Gastroesophageal sphincter (tissue), 4 donors: ENCODE measurements at places on chromosomes 11 and 22. TPM values are rescaled to one million over a fixed set of nuclear protein-coding genes. Genes with fewer than 3 reads are reported as not detected.
A peak's percentile ranks its signal among the peaks of the same experiment; 100 is the strongest.

DNA sequence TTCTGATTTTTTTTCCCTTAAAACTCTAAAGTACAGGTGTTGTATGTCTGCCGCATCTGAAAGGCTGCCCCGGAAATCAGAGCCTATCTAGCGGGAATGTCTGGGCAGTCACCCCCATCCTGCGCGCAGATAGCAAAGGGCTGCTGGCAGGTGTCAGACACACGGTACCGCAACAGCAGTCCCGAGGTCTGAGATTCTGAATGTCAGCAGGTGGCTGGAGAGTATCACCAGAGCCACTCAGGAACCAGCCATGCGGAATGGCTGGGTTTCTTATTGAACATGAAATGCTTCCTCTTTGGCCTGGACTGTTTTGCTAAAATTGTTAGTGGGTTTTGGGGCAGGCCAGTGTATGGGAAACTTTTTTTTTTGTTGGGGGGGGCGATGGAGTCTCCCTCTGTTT lies 53.3 kb downstream of the CERK start:
- ATAC-seq: no peak

GRCh38 chr11:7982582-7983119 lies 4.5 kb upstream of the EIF3F start:
- no peak for ATAC-seq

DNA sequence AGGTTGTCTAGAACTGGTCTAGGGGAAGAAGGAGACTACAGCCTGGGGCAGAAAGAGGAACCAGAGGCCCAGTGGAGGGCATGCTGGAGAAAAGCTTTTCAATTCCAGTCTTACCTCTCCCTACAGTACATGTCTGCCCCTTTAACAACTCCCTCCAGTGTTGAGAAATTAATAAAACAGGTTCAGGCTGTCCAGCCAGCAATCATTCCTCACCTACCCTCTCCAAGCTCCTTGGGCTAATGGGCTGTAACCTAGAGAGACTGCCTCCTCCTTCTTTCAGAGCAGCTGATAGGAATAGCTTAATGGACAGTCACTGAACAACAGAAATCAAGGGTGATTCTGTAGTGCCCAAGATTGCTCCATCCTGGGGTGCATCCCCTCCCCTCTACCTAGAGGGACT lies 8.8 kb downstream of the SLC35F2 start:
- ATAC-seq: no peak

DNA sequence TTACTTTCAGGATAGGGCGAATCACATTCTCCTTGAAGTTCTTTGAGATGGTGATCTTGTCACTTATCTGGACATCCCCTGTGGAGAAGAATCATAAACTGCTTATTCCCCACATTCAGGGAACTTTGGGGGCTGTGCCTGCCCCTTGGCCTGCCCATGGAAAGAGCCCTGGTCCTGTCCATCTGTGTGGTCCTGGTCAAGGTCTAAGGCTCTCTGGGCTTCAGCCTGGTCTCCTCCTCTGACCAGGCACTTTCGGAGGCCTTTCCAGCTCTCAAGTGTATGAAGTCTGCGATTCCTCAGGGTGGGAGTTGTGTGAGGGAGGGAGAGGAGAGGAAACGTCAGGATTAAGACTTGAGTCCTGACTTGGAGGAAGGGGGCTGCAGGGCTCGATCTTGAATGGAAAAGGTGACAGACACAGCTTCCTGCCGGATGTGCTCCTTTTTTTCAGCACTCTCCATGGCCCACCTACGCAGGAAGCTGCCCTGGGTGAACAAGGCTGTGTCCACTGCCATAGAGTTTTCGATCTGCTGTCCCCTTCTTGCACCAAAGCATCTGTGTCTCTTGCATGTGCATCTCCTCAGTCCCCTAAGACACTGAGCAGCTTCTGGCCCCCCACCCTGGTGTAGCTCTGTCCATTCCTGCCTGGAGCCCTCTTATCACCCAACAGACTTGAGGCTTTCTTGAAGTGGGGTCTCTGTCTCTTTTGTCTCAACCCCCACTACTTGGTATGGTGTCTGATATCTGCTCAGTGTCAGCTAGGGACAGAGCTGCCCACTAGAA lies 50.8 kb upstream of the PHOX2A start:
- no peak for ATAC-seq

GRCh38 chr22:29074276-29074772 lies 1.5 kb downstream of the KREMEN1 start:
- ATAC-seq: no peak

DNA sequence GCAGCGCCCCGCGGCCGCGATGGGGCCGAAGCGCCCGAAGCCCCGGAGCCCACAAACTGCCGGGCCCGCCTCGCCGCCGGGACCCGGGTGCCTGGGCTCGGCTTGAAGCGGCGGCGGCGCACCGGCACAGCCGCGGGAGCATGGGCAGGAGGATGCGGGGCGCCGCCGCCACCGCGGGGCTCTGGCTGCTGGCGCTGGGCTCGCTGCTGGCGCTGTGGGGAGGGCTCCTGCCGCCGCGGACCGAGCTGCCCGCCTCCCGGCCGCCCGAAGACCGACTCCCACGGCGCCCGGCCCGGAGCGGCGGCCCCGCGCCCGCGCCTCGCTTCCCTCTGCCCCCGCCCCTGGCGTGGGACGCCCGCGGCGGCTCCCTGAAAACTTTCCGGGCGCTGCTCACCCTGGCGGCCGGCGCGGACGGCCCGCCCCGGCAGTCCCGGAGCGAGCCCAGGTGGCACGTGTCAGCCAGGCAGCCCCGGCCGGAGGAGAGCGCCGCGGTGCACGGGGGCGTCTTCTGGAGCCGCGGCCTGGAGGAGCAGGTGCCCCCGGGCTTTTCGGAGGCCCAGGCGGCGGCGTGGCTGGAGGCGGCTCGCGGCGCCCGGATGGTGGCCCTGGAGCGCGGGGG lies 346 bp downstream of the FJX1 start:
- peak; percentile 35 for ATAC-seq

- ATAC-seq: peak; percentile 68
Observed at GRCh38 chr11:10604340-10604748, 35.9 kb upstream of the LYVE1 start.

GRCh38 chr11:61495801-61496601 lies 12.5 kb upstream of the LRRC10B start:
- no peak for ATAC-seq

GRCh38 chr11:133302056-133302455 lies 230.2 kb downstream of the OPCML start:
- ATAC-seq: no peak

DNA sequence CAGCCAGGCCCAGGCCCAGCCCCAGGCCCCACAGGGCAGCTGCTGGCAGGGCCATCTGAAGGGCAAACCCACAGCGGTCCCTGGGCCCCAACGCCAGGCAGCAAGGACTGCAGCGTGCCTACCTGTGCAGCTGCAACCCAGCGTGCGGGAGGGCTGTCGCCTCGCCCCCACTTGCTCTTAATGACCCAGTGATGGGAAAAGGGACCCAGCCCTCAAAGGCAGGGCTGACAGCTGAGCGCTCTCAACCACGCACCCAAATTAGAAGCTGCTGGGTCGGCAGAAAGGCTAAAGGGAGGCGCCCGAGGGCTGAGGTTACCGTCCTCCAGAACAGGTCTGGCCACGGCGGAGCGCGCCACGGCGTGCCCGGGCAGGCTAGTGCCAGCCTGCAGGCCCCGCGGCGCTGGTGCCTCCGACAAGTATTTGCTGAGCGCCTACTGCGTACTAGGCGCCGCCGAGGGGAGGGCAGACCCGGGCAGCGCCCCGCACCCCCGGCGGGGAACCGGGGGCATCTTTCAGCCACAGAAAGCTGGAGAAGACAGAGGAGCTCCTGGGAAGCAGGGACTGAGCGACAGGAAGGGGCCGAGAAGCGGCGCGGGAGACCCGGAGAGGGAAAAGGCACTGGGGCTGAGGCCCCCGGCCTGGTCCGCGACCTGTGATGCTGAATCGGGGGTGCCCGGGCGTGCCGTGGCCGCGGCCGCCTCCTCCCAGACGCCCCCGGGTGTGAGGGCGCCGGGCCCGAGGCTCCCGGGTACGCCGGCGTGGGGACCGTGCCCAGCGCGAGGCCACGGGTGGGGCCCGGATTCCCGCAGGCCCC lies 773 bp downstream of the HRAS start:
- peak; percentile 4 for ATAC-seq

KRTAP5-10 gene
- not detected for total RNA-seq

UBQLN3 gene
- 0.15 TPM for total RNA-seq

VPREB1 gene
- total RNA-seq: not detected

FLRT1 gene
- 3.0 TPM for total RNA-seq

SMC1B gene
- not detected for total RNA-seq

IL17REL gene
- not detected for total RNA-seq

RTN4RL2 gene
- total RNA-seq: 2.3 TPM
